ENCODE measurements at places on chromosomes 13 and 19. TPM values are rescaled to one million over a fixed set of nuclear protein-coding genes. Genes with fewer than 3 reads are reported as not detected.

TMEM190 gene
- total RNA-seq = not detected

- DNase-seq = no peak
Observed at GRCh38 chr19:16216744-16217670, 19.3 kb downstream of the AP1M1 start.

DPY19L3 gene
- total RNA-seq = 16.8 TPM

GPR18 gene
- total RNA-seq = not detected

DNA sequence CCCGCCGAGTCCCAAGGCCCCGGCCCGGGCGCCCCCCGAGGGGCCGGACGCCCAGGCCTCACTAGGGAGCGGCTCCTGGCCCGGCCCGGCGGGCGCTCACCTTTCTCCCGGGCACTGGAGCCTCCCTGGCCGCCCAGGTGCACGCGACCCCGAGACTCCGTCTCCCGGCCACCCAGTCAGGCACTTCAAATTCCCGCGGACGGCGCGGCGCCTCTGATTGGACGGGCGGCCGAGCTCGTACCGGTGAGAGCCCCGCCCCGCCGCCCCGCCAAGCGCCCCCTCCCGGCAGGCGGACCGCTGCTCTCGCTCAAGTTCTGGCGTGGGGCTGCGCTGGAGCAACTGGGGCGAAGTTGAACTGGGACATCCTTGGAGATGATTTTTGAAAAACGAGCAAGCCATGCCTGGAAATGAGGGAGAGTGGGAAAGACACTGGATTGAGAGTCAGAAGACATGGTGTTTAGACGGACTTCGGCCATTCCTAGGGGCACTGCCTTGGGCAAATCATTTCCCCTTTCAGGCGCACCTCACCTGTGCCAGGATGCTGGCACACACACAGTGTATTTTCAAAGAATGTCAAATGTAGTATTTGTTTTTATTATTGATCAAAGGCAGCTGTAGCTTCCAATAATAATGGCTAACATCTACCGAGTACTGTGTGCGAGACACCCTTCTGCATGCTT lies 485.3 kb downstream of the UQCRFS1 start:
- peak; percentile 26 for DNase-seq

GRCh38 chr13:111413407-111414187 lies 93.2 kb downstream of the TEX29 start:
- DNase-seq = no peak

DNA sequence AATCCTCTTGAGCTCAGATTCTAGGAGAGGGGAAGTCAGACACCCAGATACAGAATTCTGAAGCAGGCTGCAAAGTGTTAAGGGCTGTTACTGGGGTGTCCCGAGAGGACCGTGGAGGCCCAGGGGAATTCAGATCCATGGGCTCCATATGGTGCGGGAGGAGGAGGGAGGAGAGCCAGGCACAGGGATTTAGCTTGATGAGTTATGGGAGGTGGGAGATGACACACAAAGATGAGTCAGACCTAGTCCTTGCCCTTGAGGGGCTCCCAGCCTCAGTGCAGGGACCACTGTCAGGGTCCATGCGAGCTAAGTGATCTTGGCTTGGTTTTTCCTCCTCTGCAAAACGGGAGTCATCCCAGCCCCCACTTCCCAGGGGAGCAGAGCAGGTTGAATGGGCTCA lies 14.4 kb upstream of the GIPR start:
- no peak for DNase-seq

CCDC169 gene
- 2.0 TPM for total RNA-seq

CLDN10 gene
- not detected for total RNA-seq

SAMD1 gene
- total RNA-seq = 67.3 TPM

WASF3 gene
- total RNA-seq = 6.5 TPM

DNA sequence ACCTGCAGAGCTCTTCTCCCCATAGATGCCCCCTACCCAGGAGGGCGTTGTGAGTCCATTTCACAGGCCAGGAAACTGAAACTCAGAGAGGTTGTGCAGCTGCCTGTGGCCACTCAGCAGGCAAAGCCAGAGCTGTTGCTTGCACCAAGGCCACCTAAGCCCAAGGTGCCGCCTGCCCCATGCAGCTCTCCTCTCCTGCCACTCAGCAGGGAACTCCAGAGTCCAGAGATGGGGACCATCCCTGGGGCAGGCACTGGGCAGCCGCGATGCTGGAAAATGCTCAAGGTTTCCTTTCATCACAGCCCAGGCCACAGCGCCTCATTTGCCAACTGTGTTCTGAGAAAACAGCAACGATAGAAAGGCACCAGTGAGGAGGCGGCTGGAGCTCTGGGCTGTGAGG lies 41.0 kb upstream of the PEPD start:
- no peak for DNase-seq

FGF21 gene
- total RNA-seq = not detected

URAD gene
- not detected for total RNA-seq

DNA sequence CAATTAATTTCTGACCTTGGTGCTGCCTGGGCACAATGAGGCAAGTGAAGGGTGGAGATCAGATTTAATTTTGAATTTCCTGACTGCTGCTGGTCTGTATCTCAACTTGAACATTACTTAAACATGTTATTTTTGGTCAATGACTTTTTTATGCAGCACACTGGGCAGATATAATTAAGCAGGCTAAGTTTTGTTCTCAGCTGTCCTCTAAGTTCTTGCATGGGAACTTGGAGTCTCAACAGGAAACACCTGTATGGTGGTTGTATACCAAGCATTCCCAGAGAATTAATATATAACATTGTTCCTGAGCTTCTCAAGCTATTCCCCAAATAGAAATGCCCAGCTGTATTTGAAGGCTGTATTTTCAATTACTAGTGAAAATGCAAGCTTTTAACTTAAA lies 113.5 kb upstream of the EDNRB start:
- DNase-seq = no peak

DNA sequence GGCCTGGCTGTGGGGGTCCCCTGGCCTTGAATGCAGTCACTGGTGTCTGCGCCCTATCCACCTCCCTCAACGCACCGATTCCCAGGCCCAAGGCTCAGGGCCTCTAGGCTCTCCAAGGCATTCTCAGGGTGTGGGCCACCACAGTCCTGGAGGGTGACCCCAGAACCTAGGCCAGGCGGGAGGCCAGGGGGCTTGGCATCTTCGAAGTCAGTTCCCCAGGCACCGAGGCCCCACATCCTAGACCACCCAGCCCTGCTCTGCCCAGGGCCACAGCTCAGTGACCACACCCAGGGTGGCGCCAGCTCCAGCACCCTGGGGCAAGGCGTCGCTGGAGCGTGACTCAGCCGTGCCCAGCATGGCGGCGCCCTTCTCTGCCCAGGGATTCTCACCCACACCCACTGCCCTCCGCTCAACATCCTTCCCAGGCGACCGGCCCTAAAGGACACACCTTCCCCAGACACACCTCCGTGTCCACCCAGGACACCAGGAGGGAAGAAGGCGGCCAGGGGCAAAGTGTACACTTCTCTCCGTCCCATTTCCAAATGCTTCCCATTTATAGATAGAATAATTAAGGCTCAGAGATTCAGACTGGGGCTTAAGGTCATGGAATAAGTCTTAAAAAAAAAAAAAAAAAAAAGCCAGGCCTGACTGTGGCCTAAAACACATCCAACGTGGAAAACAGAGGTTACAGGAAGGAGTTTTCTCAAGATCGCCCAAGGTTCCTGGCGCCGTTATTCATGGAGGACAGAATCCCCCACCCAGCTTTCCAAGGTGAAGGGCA lies 36.4 kb upstream of the NANOS3 start:
- DNase-seq = peak; percentile 84

DNA sequence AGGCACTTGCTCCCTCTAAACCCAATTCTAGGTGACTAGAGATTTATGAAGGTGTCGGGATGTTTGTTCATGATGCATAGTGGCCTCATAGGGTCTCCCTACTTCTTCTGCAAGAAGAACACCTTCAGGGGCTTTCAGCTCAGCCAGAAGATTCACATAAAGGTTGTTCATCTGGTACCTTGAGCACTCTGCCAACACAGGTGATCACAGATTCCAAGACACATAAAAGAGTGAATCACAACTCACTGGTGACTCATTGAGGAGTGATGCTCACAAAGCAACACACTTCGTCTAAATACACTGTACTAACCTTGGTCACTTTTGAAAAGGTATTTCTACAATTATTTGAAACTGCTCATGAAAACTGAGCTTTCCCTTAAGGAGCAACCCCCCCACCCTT lies 6.8 kb upstream of the ZNF324 start:
- DNase-seq = no peak

DNA sequence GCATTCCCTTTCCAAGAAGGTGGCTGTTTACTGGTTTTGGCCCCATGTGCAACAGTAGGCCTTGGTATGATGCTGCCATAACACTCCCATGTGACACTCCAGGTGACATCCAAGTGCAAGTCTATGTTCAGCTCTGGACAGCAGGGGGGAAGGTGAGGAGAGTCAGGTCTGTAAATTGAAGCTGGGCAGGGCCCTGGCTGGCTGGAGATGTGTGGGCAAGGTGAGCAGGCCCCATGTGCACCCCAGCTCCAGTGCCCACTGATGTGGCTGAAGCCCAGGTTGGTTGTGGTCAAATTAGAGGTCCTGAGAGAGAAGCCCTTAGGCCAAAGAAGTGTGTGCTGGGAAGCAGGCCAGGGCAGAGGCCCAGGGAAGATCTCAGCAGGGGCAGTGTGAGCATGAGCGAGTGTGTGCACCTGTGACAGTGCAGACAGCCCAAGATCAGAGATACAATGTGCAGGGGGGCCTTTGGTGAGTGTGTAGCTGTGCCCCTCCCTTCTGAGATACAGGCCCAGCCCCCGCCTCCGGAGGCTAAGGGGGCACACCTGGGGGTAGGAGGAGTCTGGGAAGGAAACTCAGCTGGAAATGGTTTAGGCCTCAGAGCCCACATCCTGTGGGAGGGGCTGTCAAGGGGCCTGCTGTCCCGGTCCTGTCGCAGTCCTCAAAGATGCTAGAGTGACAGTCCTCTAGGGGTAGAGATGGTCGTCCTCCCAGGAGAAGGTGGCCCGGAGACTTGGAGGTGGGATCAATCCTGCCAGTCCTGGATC lies 18.6 kb downstream of the DEDD2 start:
- DNase-seq = no peak

- DNase-seq = no peak
Observed at GRCh38 chr19:7067716-7068115, 1.8 kb upstream of the ZNF557 start.

GRCh38 chr19:6322284-6322683 lies 11.1 kb downstream of the ACER1 start:
- no peak for DNase-seq

CLEC17A gene
- not detected for total RNA-seq

DNA sequence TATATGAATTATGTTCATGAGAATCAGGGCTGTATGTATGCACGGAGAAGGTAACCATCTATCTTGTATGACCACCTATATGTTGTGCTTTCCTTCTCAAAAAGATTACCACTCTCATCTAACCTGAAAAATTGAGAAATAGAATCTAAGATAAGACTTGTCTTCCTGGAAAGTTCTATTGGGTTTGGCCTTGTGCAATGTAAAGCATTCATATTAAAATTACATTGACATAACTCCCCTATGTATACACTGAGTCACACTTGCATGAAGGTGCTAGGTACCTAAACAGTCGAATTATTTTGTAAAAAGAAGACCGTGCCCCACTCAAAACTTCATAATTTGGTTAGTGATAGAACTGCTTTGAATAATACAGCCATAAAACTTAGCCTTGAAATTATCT lies 54.5 kb upstream of the RFXAP start:
- no peak for DNase-seq

APC2 gene
- 0.63 TPM for total RNA-seq

GRCh38 chr13:74920920-74921319 lies 561.0 kb downstream of the TBC1D4 start:
- DNase-seq = no peak

DNA sequence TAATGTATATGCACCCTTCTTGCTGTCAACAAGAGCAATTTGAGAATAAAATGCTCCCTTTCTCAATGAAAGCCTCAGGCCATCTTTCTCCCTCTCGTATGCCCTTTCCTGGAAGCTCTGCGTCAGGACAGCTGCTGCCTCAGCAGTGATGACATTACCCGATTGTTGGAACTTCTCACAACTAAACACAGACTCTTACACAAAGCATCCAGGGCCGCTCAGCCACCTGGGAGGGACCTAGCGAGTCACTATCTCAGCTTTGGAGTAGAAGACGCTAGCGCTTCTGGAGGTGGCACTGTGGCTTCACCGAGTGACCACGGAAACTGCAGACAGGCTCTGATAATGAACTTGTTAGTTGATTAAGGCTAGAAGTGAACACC lies 153.2 kb upstream of the SOX1 start:
- no peak for DNase-seq

DNA sequence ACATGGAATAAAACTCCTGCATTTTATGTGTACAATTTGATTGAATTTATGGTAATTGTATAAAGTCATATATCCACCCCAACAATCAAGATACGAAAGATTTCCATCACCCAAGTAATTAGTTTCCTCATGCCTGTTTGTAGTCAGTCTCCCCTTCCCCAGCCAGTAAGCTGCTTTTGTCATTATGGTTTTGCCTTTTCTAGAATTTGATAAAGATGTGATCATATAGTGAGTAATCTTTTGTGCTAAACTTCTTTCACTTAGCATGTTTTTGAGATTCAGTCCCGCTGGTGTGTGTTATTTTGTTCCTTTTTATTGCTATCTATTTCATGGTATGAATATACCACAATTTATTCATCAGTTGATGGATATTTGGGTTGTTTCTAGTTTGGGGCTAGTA lies 16.0 kb downstream of the ITM2B start:
- no peak for DNase-seq

IGFL2 gene
- not detected for total RNA-seq

GRCh38 chr13:30446126-30446500 lies 19.6 kb downstream of the HMGB1 start:
- DNase-seq = no peak

- DNase-seq = peak; percentile 25
Observed at GRCh38 chr13:36834299-36834698, 15.3 kb downstream of the RFXAP start.

GRCh38 chr13:48621056-48621455 lies 32.7 kb upstream of the CYSLTR2 start:
- no peak for DNase-seq

DNA sequence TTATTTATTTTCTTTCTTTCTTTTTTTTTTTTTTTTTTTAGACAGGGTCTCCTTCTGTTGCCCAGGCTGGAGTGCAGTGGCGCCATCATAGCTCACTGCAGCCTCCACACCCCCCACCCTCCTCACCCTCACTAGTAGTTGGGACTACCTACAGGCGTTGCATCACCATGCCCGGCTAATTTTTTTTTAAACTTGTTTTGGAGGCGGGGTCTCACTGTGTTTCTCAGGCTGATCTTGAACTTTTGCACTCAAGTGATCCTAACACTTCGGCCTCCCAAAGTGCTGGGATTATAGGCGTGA lies 33.6 kb downstream of the GJA3 start:
- no peak for DNase-seq

BAX gene
- total RNA-seq = 273 TPM

DNA sequence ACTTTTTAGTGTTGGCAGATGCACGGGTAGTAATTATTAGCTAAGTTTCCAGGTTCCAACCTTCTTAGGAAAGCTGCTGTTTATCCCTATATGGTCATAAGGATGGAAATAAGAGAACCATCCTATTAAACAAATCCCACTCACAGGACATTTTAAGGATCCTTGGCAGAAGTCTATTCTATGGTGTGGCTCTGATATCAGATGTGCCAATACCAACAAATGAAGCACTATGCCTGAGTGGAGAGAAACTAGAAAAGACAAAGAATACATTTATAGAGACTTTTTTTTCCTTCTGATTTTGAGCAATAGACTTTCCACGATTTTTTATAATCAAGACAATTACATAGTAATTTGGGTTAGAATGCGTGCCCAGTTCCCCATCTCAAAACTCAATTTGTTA lies 12.6 kb downstream of the PCDH17 start:
- no peak for DNase-seq

- no peak for DNase-seq
Observed at GRCh38 chr19:6471076-6471475, 7.0 kb downstream of the CRB3 start.

ARL11 gene
- total RNA-seq = not detected
